Sciatic nerve (tissue), 2 donors: ENCODE measurements at places on chromosomes 3 and 15.

DNA sequence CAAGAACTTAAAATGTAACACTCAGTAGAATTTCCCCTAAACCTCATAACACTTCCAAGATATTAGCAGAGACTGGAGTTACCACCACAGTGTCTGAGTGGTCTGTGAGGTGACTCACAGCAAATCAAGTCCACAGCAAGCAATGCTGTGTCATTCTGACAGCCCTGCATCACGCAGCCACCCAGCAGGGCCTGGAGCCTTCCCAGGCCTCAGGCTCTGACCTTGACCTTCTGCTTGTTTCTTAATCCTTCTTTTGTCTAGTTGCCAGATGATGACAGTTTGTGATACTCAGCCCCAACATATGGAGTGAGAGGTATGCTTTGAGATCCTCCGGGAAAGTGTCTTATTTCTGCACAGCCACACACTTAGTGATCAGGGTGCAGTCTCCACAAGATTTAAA is 82.5 kb downstream of the TOP2B start:
- no peak for DNase-seq

DNA sequence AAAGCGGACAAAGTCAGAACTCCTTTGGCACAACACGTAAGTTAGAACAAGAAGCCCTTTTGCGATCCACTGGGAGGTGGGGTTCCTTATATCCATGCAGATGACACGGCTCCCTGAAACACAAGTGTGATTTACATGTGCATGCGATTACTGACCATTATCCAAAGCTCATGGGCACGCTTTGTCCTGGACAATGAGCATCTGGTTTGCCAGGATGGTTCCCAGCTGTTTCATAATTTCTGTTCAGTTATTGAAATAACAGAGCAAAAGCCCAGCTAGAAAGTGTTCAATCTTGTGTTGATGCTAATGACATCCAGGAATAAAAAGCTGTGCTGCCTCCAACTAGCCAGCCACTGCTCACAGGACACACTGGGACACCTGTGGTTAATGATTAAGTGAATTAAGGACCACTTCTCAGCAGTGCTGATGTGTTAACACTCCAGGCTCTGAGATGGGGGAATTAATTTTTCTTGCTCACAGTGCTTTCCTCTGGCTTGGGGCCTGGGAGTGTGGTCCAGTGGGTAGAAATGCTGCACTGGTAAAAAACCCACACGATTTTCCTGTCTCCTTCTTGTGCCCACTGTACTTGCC is 123.1 kb upstream of the SLC2A2 start:
- no peak for DNase-seq

DNA sequence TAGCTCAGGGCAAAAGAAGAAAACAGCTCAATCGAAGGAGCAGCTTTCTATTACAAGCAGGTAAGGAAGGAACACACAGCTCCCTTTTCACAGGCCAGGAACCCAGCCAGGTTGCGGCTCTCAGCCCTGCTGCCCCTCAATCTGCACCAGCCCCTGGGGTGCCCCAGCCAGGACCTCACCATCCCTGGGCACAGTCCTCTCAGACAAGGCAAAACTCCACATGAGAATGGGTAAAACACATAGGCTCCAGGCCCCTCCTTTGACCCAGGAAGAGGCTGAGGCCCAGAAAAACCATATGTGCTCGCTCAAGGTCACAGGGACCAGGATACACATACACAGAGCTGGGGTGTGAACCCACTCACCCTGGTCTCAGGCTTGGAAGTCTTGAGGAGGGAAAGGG is 178.7 kb upstream of the TLE3 start:
- DNase-seq = peak; percentile 38

- DNase-seq = no peak
Observed at GRCh38 chr3:134711284-134711683, 60.5 kb upstream of the KY start.

DNA sequence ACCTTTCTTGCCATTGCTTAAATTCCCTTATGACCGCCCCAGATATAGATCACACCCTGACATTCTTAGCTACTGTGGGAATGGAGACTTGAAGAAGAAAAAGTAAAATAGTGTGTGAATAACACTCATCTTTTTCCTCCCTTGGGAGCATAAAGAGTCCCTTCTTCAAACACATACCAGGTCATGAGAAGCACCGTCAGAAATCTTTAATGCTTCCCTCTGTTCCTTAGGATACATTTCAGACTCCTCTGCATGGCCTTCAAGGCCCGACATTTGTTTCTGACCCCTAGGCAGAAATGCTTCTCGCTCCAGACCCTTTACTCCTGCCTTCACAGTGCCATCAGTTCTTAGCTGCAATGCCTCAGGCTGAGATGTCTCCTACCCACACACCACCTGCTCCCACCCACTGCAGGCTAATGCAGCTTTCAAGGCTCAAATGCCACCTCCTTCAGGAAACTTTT is 143.8 kb upstream of the IL12A start:
- no peak for DNase-seq

DNA sequence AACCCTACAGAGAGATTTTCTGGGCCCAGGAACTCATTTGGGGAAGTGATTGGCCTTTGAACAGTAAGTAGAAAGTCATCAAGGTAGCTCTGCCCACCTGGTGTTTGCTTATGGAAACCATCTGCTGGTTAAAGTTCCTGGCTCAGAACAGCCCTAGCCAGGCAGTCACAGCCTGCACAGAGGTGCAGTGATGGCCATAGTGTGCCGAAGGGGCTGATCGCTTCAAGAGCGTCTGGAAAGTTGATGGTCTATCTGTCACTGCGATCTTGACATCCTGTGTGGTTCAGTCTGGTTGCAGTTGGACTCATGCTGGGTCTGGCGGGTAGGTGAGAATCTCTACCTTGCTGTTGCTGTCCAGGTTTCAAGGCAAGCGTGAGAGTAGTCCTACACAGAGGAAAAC is 151.6 kb downstream of the SLCO3A1 start:
- DNase-seq = no peak

DNA sequence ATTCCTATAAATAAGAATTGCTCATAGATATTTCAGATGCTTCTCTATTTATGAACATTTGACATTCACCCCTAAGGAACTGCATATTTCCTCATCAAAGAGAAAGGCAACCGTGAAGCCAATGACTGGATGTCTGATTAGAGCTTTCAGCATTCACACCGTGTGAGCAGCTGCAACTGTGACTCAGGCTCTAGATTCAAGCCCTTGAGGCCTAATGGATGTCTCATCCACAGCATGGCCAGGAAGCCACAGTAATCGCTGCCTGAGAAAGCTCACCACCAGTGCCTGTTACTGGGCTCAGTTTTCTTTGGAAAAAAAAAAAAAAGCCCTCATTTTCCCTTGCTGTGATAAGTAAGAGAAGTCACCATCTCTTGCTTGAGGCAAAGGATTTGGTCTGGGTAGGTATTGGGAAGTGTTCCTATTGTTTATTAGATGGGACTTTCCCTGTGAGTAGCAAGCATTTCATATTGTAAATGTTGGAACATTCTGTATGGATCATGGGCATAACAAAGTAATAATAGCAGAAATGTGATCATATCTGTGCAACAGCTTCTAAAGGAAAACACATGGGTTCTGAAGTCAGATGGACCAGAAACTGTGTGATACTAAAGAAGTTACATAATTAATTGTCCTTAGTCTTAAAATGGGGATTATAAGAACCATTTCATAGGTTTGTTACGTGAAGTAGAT is 783.7 kb downstream of the AGBL1 start:
- DNase-seq = no peak

DNA sequence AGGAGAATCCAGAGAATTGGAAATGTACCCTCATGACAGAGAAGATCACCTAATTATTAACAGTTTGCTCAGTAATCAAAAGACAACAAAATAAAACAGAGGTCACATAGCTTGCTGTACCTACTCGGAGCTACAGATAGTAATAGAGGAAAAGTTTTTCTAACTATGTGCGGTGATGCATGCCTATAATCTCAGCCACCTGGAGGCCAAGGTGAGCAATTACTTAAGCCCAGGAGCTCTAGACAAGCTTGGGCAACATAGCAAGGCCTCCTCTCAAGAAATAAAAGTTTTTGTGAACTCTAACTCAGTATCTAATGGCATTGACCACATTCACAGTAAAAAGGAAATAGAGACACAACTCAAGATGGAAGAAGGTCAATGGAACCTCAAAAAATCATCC is 243.6 kb downstream of the ATP8B4 start:
- no peak for DNase-seq

- DNase-seq = peak; percentile 89
Observed at GRCh38 chr15:74616366-74616939, 817 bp downstream of the CLK3 start.

- no peak for DNase-seq
Observed at GRCh38 chr3:24533561-24534193, 39.0 kb upstream of the THRB start.

GRCh38 chr15:67085818-67086636 is 20.6 kb downstream of the SMAD3 start:
- no peak for DNase-seq

- no peak for DNase-seq
Observed at GRCh38 chr3:105933871-105934270, 65.1 kb upstream of the CBLB start.

DNA sequence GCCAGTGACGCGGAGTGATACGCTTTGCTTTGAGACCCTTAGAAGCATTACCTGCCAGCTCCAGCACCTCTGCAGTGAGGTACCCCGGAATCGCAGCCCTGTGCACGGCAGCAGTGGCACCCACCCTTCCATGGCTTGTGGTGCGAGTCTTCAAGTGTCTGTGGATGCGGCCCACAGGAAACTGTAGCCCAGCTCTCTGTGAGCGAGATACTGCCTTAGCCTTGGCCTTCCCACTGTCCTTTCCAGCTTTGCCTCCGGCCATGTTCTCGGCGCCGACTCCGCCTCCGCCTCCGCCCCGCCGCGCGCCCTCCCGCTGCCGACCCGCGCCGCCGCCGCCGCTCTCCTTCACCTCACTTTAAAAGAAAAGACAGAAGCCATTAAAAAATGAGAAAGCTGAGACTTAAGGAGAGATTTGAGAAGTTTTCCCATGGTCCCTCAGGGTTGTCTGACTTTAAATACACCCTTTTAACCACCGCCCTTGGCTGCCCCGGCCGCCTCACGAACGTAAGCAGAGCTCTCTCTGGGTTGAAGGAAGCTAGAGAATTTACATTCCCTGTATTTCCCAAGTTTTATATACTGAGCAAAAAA is 78.5 kb upstream of the FAM174B start:
- DNase-seq = no peak

- DNase-seq = no peak
Observed at GRCh38 chr15:71154607-71155200, 39.4 kb downstream of the THSD4 start.

DNA sequence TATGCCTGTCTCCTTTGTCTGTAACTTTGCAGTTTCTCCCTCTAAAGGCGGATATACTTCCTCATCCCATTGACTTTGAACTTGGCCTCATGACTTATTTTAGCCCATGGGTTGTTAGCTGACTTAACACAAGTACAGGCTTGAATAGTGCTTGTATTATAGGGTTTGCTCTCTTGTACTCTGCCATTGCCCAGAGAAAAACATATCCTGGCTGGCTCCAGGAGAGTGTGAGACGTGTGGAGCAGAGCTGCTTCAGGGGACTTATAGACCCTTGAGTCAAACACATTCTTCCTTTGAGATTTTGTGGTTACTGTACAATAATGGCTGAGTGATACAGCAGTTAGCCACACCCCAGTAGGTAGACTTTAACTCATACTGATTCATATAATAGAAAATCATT is 124.0 kb downstream of the RAP2B start:
- no peak for DNase-seq

DNA sequence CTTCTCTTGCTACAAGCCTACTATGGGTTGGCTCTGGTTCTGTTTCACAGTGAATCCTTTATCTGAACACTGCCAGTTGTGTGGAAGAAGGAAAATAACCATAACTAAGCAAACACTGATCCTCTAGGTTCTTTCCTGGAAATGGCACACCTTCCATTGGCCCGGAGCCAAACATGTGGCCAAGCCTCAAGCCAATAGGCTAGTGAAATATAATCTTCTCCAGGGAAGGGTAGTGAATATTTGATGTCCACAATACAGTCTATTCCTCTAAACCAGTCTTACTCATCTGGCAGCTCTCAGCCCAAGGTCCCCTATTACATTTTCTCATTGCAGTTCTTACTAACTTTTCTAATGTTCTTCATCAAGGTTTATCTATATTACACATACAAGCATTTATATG is 921.3 kb downstream of the TUSC7 start:
- peak; percentile 59 for DNase-seq
